ENCODE measurements at places on chromosomes 3 and 15. TPM values are rescaled to one million over a fixed set of nuclear protein-coding genes. Genes with fewer than 3 reads are reported as not detected.

GRCh38 chr15:66682865-66683264 lies 19.2 kb upstream of the SMAD6 start:
- no peak for DNase-seq

DNA sequence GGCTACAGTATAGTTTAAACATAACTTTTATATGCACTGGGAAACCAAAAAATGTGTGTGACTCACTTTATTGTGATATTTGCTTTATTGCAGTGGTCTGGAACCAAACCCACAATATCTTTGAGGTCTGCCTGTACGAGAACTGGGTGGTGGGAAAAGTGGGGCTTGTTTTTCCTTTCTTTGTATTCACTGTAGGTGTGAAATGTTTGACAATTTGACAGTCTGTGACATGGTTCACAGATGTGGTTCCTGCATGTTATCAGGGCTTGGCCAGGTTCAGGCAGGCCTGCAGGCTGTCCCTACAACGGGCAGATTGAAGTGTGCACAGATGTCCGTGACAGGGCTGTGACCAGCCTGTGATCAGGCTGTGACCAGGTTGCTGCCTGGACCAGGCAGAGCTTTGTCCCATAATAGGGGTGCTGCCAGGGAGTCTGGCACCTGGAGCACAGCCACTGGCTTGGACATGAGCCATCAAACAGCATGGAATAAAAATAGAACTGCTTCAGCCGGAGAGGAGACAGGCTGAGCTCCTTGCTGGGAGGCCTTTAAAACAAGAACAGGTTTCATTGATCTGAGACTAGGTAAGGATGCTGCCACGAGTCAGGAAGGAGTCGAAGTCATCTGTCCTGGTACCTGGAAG lies 61.0 kb downstream of the KLF13 start:
- no peak for DNase-seq

DNA sequence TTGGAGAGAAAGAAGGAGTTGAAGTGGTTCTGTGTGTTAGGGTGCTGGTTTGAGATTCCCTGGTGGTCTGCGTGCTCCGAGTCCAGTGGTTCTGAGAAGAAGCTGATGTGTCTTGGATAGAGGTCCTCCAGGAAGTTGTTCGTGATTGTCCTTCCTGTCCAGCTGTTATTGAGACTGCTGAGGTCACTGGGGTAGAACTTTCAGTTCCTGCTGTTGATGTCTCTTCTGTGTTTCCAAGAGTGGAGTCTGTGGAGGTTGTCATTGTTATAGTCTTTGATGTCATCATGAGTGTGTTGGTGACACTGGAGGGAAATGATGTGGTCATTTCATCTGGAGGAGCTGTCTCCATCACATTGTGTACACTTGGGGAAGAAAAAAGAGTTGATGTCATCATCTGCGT lies 20.8 kb downstream of the MUC4 start:
- no peak for DNase-seq

GRCh38 chr15:78616506-78616905 lies 4.3 kb downstream of the CHRNA3 start:
- DNase-seq, result no peak

DNA sequence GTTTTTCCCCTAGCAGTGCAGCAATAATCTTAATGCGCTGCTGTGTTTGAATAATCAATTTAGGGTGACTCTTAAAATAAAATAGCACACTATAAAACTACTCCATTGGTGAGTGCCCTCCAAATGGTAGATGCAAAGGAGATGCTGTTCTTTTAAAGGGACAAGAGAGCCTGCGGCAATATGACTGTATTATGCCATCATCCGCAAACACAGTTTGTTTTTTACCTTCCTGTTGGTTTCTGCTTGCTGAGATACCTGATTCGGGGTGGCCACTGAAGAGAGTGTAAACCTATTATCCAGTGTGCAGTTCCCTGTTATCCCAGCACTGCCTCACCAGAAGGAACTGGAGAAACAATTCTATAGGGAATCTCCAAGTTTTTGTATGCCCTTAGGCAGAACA lies 523.1 kb upstream of the TGFBR2 start:
- no peak for DNase-seq

- no peak for DNase-seq
These were observed 32.5 kb upstream of the TM4SF4 start for GRCh38 chr3:149442043-149442442.

DNA sequence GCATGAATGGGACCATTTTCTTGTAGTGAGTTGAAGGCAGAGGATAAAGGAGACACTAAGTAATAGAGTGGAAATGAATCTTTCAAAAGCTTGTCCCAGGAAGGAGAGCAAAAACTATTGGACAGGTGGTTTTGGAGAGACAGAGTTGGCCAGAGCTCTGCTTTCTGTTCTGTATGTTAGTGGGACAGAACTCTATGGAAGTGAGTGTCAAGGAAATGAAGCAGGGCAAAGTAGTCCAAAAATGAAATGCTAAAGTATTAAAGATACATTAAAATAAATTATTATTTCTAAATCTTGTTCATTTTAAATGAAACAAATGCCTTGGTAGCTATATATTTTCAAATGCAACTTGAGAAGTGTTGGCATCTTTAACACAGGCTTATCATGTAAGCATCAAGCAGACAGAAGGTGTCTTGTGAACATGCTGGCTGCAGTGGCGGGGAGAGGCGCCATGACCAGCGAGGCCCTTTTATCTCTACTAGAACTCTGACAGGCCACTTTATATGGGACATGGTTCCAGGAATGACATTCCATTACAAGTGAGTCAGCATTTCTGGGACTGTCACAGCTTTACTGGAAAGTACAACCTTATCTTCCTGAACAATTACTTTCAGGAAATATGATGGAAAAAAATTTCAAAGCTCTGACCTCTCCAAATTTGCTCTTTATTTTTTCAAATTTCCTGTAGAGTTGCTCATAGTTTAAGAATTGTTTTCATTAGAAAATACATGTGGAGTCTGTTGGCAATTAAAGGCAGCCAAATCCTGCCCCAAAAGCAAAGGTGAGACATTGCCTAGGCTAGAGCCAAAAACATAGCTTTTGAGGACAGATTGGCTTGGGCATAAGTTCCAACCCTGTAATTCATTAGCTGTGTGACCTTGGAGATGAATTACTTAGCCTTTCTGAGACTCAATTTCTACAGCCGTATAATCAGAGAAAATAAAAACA lies 106.5 kb downstream of the ECT2 start:
- DNase-seq, result no peak

DNA sequence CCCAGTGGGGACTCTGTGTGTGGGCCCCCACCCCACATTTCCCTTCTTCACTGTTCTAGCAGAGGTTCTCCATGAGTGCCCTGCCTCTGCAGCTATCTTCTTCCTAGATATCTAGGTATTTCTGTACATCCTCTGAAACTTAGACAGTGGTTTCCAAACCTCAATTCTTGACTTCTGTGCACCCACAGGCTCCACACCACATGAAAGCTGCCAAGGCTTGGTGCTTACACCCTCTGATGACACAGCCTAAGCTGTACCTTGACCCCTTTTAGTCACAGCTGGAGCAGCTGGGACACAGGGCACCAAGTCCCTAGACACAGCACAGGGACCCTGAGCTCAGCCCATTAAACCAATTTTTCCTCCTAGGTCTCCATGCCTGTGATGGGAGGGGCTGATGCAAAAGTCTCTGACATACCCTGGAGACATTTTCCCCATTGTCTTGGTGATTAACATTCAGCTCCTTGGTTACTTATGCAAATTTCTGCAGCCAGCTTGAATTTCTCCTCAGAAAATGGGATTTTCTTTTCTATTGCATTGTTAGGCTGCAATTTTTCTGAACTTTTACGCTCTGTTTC lies 304.5 kb downstream of the OTOL1 start:
- no peak for DNase-seq

GRCh38 chr3:194604837-194605236 lies 28.4 kb downstream of the TMEM44 start:
- DNase-seq, result no peak

DNA sequence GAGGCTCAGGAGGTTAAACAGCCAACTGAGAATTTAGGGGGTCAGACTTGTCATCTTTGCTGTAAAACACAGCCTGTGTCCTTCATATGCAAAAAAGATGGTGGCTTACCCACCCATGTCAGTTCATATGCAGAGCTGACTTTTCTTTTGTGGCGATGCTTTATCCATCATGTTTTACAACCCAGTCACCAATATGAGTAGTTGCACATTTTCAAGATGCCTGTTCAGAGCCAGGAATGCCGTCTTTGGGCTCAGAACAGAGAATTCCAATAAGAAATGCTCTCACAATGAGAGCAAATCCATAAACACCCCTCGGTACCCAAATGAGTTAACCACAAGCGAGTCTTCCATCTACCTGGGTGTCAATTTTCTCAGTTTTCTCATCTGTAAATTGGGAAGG lies 83.6 kb downstream of the TIGIT start:
- DNase-seq, result no peak

GRCh38 chr15:98401029-98401428 lies 247.3 kb upstream of the IGF1R start:
- DNase-seq, result no peak

- no peak for DNase-seq
These were observed 39.3 kb downstream of the TRANK1 start for GRCh38 chr3:36905545-36905944.

DNA sequence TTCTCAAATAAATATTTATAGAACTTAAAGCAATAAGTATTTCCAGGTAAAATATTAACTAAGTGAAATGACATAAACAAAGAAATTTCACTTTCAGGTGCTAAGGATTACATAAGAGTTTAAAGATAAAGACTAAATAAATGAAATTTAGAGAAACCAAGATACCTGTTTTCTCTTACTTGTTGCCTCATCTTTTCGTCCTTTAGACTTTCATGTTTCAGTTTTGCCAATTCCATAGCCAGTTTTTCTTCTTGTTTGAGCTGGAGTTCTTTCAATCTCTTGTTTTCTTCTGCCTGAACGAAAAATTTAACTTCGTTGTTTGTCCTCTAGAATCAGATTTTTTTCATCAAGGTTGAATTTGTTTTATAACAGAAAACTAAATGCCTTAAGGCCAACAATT lies 8.7 kb downstream of the MNS1 start:
- DNase-seq, result no peak

GRCh38 chr15:90872486-90873184 lies 4.2 kb downstream of the FURIN start:
- no peak for DNase-seq

GRCh38 chr15:93467337-93467736 lies 378.3 kb upstream of the RGMA start:
- no peak for DNase-seq

- no peak for DNase-seq
These were observed 255.5 kb downstream of the EPHB1 start for GRCh38 chr3:135050536-135050935.

DNA sequence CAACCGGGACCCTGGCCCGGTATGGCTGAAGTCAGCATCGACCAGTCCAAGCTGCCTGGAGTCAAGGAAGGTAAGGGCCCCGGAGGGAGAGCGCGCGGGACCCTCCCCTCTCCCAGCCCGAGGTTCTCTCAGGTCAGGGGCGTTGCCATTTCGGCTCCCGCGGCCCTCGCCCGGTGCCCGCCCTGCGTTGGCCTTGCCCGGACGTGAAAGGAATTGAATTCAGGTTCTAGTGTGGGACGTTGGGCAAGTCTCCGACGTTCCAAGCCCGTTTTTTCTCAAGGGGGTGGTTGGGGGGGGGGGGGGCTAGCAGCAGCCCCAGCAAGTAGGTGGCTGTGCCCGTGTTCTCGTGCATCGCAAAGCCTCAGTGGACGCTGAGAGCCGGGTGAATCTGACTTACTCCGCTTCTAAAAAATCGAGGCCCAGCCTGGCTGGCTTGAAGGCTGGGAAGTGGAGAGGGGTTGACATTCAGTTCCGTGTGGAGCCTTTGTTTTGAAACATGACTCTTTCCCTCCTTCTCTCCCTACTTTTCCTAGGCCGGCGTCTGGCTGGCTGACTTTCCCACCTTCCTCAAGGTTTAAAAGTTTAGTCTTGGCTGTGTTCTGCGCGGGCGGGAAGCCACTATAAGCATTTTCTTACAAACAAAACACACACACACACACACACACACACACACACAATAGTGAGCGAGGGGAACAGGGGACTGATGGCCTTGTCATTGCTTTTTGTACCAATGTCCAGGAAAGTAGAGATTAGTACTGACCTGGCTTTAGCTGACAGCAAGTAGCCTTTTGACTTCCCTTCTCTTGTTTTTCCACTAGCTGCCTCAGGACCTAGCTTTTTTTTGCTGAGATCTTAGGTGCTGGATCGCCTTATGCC lies at the start of gene UTS2B:
UTS2B (minus strand) TSS at position 873 of the 876 bp plus-strand sequence. CDS start 48,337 bp downstream, outside the sequence.
- DNase-seq, result peak; percentile 53

GRCh38 chr15:81492331-81492968 lies 118.4 kb upstream of the TMC3 start:
- no peak for DNase-seq

DNA sequence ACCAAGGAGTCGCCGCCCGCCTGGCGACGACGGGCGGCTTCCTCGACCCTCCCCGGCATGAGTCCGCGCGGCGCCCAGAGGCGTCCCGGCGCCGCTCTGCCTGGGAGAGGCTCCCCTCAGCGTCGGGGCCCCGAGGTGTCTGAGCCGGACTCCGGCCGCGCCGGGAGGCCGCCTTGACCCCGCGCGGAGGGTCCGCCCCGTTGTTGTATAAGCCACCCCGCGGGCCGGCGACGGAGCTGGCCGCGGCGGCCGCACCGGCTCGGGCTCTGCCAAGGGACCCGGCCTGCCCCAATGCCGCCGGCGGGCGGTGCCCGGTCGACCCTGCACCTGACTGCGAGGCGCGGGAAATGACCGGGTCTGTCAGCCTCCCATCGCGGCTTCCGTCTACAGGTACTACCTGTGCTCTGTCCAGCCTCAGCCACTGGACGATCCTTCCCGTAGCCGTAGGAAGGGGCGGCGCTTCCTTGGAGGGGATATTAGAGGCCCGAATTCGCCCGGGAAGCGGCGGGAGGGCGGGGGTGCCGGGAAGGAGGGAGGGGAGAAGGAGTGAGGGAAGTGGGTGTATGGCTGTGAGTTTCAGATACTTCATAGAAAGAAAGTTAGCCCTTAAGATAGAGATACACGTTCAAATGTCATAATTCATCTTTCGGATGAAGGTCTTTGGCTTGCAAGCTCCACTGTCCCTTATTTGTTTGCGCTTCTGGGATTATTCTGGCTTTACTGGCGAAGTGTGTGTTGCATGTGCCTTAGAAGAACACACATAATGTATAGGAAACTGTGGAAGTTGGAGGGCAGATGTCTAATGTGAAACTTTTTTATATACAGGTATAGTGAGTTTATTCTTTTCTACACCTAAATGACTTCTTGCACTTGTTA lies 620 bp downstream of the ABHD5 start:
- DNase-seq, result peak; percentile 39

- no peak for DNase-seq
These were observed 374.6 kb upstream of the TBL1XR1 start for GRCh38 chr3:177571944-177572315.

TRPM1 gene
- 0.54 TPM for polyA plus RNA-seq

ACSBG1 gene
- 0.34 TPM for polyA plus RNA-seq

LSAMP gene
- polyA plus RNA-seq, result 15.7 TPM

STRA6 gene
- 20.4 TPM for polyA plus RNA-seq

ROPN1 gene
- not detected for polyA plus RNA-seq

ZNF710 gene
- polyA plus RNA-seq, result 17.4 TPM

ACTRT3 gene
- 5.2 TPM for polyA plus RNA-seq

PARP15 gene
- polyA plus RNA-seq, result 0.25 TPM

CSK gene
- polyA plus RNA-seq, result 39.3 TPM

ISL2 gene
- not detected for polyA plus RNA-seq

GOLGA6L2 gene
- not detected for polyA plus RNA-seq

SEMA3G gene
- 29.1 TPM for polyA plus RNA-seq

LOXL1 gene
- polyA plus RNA-seq, result 88.1 TPM

All from right renal cortex interstitium (tissue), 3 donors.